ENCODE measurements at places on chromosomes 11 and 22.

DNA sequence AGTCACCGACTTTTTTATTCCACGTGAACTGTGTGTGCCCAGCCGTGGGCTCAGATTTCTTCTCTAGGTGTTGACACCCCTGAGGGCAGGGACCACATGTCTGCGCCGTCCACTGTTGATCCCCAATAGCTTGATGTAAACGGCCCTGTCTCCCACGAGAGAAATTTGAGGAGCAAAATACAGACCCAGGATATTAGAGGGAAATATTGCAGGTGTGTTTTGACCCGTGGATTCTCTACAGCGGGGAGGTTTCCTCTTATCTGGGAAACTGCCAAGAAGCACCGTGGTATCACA is 437.5 kb downstream of the TBC1D22A start:
- no peak for DNase-seq

DNA sequence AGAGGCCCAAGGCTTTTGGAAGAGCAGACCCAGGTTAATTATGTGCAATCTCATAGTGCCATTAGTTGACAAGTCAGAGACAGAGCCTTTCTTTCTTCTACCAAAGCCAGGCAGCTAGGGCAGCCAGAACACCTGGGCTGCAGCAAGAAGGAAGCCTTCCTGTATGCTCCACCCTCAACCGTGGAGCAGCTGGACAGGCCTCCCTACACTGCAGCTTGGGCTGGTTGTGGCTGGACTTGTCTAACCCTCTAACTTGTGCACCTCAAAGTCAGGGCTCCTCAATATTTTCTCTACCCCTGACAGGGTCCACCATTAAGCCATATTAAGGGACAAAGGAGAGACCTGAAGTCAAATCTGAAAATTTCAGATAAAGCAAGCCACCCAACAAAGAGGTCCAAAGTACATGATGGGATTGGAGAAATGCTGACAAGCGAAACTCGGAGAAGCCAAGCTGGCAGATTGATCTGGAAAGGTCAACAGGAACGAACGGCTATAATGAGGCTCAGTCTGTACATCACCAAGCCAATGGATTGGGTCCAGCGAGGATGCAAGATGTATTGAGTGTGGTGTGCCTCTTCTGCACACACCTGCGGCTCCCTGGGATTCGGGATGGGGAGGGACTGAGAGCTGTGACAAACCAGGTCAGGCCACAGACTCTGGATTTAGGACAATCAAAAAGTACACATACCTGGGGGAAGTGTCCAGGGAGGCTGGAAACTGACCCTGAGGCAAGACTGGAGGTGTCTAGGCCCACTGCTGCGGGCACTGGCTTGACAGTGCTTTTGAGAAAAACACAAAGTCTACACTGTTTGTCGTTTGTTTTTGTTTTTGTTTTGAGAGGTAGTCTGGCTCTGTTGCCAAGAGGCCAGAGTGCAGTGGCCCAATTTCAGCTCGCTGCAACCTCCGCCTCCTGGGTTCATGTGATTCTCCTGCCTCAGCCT is 11.7 kb upstream of the SLC43A3 start:
- DNase-seq: no peak

DNA sequence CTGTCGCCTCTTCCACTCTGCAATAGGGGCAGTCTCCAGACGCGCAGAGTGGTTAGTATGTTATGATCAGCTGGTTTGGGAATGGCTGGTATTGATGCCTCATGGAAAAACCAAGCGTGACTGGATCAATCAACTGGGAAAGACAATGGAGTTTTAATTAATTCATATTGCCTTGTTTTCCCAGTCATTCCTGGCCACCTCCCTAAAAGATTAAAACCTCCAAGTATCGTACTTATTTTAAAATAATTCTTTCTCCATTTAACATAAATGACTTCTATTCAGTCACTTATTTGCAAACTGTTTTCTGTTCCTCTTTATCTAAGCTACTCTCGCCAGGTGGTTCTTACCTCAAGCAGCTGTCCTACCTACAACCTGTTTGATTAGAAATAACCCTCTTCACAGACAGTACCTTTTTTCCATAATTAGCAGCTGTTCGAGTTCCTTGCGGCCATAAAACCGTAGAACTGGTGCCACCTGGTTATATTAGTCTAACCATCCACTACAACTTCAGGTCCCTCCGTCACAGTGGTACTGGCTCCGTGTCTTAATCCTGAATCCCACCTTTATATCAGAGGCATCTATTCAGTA is 898 bp downstream of the ZNF215 start:
- DNase-seq: peak; percentile 68

DNA sequence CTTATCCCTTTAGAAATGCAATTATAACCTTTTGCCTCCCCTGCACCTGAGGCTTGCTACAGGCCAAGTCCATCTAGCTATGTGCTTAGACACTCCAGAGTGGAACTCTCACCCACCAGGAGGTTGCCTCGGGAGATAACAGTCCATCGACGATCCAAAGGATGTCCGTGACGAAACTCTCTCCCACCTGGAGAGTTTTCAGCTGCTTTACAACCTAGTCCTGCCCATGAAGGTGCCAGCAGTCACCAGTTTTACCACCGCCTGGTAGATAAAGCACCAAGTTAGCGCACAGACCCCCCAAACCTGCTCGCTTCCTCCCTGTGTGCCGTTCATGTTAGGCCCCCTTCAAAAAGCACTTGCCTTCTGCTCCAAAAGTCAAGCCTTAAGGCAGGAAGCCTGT is 53.1 kb upstream of the SHISAL1 start:
- no peak for DNase-seq

DNA sequence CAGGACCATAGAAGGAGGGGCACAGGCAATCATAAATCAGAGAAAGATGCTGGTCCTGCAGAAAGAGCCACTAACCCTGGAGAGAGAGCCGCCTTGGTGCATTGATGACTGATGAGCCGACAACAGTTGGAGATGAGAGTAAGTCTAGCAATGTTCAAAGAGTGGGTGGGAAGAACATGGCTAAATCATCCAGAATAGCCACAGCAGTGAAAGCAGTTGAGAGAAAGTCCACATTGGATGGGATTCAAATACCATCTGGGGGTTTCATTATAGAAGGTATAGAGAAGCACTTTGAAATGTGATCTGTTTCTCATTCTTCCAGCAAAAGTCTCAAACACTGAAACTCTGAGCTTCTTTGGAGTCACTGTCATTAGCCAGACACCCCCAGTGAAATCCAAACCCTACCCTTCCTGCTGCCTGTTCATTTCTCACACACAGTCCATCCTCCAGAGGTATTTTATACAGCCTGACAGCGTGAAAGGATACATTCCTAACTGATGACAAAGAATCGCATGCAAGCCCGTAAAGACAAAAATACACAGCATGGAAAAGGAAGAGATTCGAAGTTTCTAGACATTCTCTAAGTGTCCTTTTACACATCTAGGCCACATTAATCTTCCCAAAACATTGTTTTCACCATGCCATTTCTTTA is 303.1 kb upstream of the MPPED2 start:
- DNase-seq: no peak

DNA sequence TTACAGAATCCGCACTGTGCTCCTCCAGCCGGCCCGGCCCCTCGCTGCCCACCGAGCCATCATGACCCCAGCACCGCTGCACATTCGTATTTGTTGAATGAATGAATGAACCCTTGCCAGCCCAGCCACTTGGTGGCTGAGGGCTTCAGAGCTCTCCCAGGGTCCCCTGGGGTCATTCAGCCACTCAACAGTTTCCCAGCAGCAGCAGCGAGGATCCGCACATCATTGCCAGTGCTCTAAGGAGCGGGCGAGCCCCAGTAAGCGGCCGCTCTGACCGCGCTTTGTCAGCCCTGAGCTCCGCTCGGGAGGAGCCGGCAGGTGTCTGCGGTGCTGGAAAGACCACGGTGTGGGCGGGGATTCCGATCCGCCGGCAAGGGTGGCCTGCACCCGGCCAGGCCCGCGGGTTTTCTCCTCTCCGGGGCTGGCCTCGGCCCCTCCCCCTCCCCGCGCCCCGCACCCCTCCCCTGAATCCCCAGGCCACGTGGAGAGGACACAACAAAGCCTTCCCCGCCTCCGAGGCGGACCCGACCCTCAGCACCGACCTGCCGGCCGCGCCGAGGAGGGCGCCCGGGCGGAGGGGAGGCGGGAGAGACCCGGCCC is 563 bp downstream of the BID start:
- DNase-seq: peak; percentile 67

- DNase-seq: no peak
These were observed 2.4 kb downstream of the CASP1 start for GRCh38 chr11:105032495-105032894.

- DNase-seq: peak; percentile 62
These were observed 18.2 kb downstream of the TEAD1 start for GRCh38 chr11:12692229-12693075.

- DNase-seq: no peak
These were observed 9.8 kb upstream of the XKR3 start for GRCh38 chr22:16834971-16835370.

GRCh38 chr11:131903074-131903473 is 532.7 kb downstream of the NTM start:
- no peak for DNase-seq

GRCh38 chr11:4539603-4540219 is 5.3 kb upstream of the OR52M1 start:
- DNase-seq: peak; percentile 2

DNA sequence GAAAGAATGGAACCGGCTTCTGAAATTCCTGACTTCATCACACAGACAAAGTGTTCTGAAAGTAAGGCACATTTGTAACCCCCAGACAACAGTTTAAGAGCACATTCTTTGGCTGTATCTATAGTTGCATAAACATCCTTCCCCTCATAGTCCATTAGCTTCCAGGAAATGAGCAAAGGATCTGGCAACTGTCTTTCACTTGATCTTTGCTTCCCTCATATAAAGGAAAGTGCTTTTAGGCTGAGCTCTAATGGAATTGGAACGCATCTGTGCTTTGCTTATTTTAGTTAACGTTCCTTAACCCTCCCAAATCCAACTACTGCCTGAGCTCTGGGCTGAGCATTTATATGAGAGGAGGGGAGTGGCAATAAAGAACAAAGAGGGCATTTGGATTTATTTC is 76.9 kb upstream of the API5 start:
- no peak for DNase-seq

- no peak for DNase-seq
These were observed 170.8 kb downstream of the TBC1D22A start for GRCh38 chr22:46933040-46933930.

DNA sequence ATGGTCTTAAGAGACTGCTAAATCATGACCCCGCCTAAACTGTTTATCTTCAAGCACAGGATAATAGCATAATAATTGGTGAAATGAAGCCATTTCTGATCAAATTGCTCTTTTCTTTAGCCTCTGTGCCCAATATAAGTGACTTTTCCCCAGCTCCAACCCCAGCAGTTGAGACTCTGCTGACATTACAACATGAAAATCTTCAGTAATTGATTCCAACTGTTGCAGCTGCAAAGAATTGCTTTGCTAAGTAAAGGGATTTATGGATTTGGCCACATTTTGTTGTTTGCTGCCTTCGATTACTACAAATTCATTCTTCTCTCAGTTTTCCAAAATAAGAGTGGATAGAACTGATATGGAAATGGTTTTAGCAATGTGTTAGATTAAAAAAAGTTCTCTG is 576.7 kb upstream of the LRRC4C start:
- no peak for DNase-seq

GRCh38 chr22:37501610-37502341 is 15.6 kb upstream of the MFNG start:
- peak; percentile 20 for DNase-seq

DNA sequence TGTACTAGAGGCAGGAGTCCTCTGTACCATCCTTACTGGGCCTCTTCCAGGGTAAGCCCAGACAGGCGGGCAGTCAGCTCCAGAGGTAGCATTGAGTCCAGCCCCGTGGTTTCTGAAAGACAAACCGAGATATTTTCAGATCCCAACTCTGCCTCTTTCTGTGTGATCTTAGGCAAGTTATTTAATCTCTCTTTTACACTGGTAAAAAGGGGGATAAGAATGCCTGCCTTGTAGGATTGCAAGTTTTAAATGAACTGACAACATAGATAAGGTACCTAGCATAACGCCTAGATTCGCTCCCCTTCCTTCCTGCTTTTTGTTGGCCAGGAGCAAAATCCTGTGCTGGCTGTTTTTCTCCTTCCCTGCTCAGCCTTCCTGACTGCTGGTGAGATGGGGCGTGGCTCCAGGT is 56.4 kb upstream of the NNMT start:
- DNase-seq: no peak

- no peak for DNase-seq
These were observed 24.6 kb downstream of the MRGPRD start for GRCh38 chr11:68956142-68956541.

DNA sequence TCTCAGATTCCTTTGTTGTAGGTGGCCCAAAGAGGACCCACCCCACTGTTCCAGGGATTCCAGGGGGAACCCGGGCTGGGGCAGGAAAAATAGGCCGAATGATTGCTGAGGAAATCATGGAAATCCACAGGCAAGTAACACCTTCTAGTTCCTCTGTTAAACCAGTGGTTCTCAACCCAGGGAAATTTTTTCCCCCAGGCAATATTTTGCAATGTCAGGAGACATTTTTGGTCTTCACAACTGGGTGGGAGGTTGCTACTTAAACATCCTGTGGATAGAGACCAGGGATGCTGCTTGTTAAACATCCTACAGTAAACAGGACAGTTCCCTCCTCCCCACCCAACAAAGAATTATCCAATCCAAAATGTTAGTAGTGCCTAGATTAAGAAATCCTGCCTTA is 84.7 kb downstream of the BTBD10 start:
- no peak for DNase-seq

GRCh38 chr11:86187027-86187426 is 57.5 kb upstream of the EED start:
- no peak for DNase-seq

- no peak for DNase-seq
These were observed 120.0 kb downstream of the CADM1 start for GRCh38 chr11:115384236-115384635.

DNA sequence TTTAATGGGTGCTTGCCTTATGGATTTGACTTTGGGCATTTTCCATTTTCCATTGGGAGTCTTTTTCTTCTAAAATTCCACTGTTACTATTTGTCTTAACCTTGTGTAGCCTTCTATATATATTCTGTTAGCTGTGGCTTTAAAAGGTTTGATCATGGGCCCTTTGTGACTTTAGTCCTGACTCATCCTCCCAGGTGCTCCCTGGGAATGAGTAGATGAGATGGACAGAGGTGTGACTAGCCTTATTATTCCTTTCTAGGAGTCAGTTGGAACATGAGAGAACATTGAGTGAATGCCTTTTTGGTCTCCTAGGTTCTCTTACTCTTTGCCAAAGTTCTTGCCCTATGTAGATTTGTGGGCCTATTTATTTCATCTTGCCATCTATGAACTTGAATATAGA is 39.0 kb downstream of the DDX10 start:
- no peak for DNase-seq

DNA sequence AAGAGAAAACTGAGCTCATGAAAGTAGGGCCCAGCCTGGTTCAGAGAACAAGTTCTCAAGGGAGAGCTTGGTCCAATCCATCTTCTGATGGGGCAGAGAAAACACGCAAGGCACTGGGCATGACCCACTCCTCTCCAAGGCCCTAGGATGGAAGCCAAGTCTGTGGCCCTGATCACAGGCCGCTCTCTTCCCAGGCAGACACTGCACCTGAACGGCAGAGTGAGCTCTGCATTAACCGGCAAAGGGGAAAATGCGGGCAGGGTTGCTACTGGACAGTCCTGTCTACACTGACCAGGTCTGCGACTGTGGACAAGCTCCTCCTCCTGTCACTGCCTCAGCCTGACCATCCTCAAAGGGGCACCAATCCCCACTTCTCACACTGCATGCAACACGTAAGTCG is 49.3 kb downstream of the SGSM3 start:
- DNase-seq: no peak

GRCh38 chr11:27184458-27185312 is 144.1 kb downstream of the BBOX1 start:
- no peak for DNase-seq
